Fibroblast of lung (primary cell): ENCODE measurements at places on chromosomes 3 and 15. TPM values are rescaled to one million over a fixed set of nuclear protein-coding genes. Genes with fewer than 3 reads are reported as not detected.

Gene IL17RE
- total RNA-seq, result 0.26 and 0.99 TPM in 2 replicates

Gene SLC22A14
- total RNA-seq, result under 0.01 and 0.17 TPM in 2 replicates

Gene WDR73
- total RNA-seq, result 38.3 and 51.1 TPM in 2 replicates

Gene GALNT15
- total RNA-seq, result 37.7 and 47.3 TPM in 2 replicates

Gene CDC25A
- 1.0 and 1.3 TPM in 2 replicates for total RNA-seq

Gene RAB7A
- 29.5 and 54.2 TPM in 2 replicates for total RNA-seq

Gene RPL14
- total RNA-seq, result 314 and 493 TPM in 2 replicates

Gene GADL1
- 2.6 and 3.6 TPM in 2 replicates for total RNA-seq

Gene GHSR
- not detected in 2 replicates for total RNA-seq

Gene BCHE
- total RNA-seq, result 29.0 and 34.7 TPM in 2 replicates

Gene SLC24A5
- not detected in 2 replicates for total RNA-seq

Gene CLDND1
- total RNA-seq, result 71.4 and 76.8 TPM in 2 replicates

Gene CCR9
- total RNA-seq, result not detected in 2 replicates

Gene RETNLB
- total RNA-seq, result not detected in 2 replicates

Gene CNTN3
- 3.9 and 8.3 TPM in 2 replicates for total RNA-seq

Gene TGM4
- not detected in 2 replicates for total RNA-seq

Gene CSTA
- total RNA-seq, result 7.9 and 16.2 TPM in 2 replicates

Gene ZIC4
- total RNA-seq, result not detected in 2 replicates

Gene SAMMSON
- total RNA-seq, result under 0.01 TPM in 2 replicates

Gene CRYGS
- total RNA-seq, result 0.99 and 1.0 TPM in 2 replicates

Gene TLR9
- under 0.01 TPM in 1 of 2 replicates, not detected in the other for total RNA-seq

Gene SLC28A1
- not detected in 2 replicates for total RNA-seq

Gene GPR171
- total RNA-seq, result not detected in 2 replicates

Gene P2RY1
- 3.6 and 7.6 TPM in 2 replicates for total RNA-seq

Gene SLC12A1
- total RNA-seq, result not detected in 2 replicates

Gene SCAMP5
- 0.50 and 1.5 TPM in 2 replicates for total RNA-seq

Gene CSPG4
- total RNA-seq, result 26.5 and 109 TPM in 2 replicates

Gene RNU5B-1
- total RNA-seq, result not detected in 2 replicates

Gene MAGI1
- 8.0 and 15.7 TPM in 2 replicates for total RNA-seq

Gene CYP19A1
- total RNA-seq, result 2.3 and 3.9 TPM in 2 replicates

Gene HIGD2B
- total RNA-seq, result 0.26 TPM in 1 of 2 replicates, not detected in the other

Gene RAB43
- total RNA-seq, result 12.1 and 21.5 TPM in 2 replicates

Gene UPK1B
- not detected in 2 replicates for total RNA-seq
